Myocyte (in vitro differentiated cells): ENCODE measurements at places on chromosomes 12 and 14.

GRCh38 chr12:98911396-98911795 is 266.3 kb downstream of the APAF1 start:
- no peak for DNase-seq

- DNase-seq, result no peak
Measured at GRCh38 chr14:32307881-32308582, 21.1 kb upstream of the AKAP6 start.

DNA sequence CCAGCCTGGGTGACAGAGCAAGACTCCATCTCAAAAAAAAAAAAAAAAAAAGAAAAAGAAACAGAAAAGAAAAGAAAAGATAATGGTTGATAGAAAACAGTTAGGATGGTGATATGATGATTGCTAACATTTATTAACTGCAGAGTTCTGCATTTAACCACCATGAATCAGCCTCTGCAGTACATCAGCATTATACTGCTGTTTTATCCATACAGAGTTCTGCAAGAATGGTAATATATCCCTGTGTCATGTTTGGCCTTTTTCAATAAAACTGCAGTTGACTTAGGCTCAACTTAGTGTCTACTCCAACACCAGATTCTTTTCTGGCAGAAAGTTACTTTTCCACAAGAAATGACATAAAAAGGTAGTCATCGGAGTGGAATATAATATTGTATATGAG is 62.6 kb downstream of the DUSP6 start:
- DNase-seq, result no peak

GRCh38 chr12:18250313-18250916 is 10.9 kb upstream of the PIK3C2G start:
- DNase-seq, result peak; percentile 73

GRCh38 chr12:12947902-12948301 is 4.1 kb downstream of the GPRC5D start:
- DNase-seq, result no peak

- no peak for DNase-seq
Measured at GRCh38 chr12:84159260-84159659, 753.3 kb downstream of the SLC6A15 start.

DNA sequence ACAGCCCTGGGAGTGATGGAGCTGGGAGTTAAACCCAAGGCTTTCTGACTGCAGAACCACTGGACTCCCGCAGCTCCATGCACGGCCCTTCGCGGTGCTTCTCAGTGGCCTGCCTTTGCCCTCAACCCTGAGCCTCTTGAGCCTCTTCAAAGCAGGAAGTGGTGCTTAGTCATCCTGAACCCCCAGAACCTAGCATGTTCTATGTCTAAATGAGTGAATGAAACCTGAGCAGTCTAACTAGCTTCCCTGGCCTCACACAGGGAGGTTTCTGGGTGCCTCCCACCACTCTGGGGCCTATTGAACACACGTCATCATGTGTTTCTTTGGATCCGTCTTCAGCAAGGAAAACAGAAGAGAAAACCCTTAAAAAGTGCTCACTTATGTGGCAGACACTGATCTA is 117.9 kb upstream of the SFSWAP start:
- DNase-seq, result no peak

- DNase-seq, result no peak
Measured at GRCh38 chr12:57097554-57097835, 8.6 kb downstream of the NAB2 start.

DNA sequence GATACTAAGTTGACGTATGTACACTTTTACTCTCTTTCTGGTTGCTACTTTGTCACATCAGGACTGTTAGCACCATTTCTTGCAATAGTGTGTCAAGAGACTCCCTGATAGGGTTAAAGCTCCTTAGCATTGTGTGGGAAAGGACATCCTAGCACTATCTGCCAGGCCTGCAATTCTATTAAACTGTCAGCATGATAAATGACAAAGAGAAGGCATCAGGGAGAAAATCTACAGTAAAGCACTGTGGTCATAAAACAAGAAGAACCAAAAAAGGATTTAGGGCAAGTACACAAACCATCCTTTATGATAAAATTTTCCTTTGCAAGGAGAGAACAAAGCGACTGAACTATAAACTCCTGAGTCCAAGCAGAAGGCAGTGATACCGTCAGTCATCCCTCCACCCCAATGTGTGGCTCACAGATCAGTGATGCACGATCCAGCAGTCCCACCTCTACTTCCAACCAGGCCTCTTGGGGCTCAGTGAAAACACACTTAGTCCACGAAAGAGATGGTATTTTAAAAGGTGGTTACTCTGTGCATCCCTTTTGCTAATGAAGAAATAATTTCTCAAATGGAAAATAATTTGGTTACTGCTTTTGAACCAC is 31.4 kb upstream of the SLC35F4 start:
- no peak for DNase-seq

DNA sequence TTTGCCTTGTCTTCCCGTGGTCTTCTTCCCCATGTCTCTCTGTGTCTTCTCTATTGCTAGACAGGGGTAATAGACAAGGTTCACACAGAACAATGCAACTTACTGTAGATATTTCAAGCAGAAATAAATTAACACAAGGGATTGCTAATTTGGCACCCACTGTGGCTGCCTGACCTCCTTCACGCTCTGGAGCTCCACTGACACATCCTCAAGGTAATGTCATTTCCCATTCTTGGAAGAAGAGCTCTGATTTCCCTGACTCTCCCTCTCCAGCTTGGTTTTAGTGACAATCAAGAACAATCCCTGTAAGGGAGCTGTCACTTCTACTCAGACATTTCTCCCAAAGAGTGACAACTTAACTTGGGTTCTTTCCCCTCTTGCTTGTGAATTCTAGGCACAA is 105.4 kb upstream of the NAP1L1 start:
- DNase-seq, result no peak

DNA sequence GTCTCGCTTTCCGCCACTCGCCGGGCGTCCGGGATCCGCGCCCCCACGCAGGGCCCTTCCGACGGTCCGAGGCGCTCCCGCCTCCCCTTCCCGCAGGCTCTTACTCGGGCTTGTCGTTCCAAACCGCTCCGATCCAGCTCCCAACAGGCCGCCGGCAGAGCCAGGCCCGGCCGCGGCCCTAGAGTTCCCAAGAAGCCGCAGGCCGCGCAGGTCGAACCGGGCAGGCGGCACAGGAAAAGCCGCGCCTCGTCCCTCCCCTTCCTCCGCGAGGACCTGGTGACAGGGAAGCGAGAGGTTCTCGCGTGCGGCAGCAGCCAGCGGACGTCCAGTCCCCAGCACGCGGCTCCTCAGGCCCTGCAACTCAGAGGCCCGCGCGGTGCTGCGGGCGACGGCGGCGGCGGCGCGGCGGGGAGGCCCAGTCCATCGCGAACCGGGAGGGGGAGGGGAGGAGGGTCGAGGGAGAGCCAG is 272 bp downstream of the HECTD1 start:
- no peak for DNase-seq
